ENCODE measurements at places on chromosomes 11 and 22.

DNA sequence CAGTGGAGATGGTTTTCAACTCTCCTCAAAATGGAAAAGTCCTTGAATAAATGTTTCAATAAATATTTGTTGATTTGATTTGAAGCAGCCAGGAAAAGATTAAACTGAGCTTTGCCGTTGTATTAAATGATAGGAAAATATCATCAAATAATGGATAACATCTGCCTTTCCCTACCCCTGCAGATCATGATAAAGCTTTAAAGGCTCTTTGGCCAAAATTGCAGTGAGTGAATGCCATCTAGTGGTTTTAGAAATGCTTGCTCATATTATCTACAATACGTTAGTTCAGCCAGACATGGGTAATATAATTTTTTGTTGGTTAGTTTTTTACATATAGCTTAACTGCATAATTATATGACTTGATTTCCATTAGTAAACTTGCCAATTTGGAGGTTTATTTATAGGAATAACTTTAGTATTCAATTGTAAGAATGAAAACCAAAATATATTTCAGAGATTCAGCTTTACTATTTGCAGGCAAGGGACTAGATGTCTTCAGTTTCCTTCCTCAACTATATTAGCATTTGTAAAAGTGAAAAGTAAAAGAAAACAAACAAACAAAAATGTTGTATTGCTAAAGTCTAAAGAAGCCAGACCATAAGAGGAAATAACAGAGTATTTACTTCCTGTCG, 159.2 kb downstream of the MSANTD4 start:
- DNase-seq: no peak

DNA sequence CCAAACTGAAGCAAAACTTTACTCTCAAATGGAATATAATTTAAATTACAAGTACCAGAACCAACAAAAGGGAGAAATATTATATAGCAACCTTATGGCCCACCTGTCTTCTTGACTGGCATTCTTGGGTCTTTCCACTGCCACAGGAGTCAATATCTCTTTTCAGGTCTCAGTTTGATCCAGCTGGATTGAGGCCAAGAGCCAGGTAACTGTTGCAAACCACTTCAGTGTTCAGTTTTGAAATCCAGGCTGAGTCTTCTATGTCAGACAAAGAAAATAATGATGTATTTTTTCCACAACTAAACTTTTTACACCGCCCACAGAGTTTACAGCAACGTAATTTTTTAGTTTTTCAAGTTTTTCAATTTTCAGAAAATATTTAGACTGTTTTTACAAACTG, 648 bp downstream of the DLG2 start:
- no peak for DNase-seq

DNA sequence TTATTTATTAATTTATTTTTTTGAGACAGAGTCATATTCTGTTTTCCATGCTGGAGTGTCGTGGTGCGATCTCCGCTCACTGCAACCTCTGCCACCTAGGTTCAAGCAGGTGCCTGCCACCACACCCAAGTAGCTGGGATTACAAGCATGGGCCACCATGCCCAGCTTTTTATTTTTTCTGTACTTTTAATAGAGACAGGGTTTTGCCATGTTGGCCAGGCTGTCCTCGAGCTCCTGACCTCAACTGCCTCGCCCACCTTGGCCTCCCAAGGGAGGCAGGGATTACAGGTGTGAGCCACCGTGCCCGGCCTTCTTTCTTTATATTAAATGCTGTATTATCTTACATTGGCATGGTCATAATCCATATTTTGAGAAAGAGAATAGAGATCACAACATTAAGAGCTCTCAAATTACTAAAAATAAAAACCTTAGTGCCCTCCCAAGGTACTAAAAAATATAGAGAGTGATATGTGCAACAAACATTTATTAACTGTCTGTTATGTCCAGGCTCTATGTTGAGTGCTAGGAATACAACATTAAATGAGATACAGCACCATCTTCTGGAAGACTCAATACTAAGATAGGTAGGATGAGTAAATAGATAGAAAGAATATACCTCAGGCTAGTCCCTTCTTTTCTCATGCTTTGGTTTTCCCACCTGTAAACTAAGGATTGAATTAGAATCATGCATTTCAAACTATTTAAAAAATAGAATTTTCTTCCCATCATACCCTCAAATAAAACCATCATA, 84.1 kb downstream of the BBOX1 start:
- no peak for DNase-seq

DNA sequence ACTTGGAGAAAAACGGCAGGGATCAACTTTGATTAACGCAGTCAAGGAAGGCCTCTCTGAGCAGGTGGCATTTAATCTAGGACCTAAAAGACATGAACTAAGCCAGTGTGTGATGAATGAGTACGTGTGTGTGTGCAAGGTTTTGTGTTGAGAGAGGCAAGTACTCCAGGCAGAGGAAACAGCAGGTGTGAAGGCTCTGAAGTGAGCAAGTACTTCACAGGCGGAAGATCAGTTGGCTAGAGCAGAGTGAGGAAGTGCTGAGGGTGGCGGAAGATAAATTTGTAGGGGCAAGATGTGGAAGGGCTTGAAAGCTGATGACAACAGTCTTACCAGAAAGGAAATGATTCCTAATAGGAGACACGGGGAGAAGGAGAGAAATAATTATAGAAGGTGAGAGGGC, 6.8 kb downstream of the APIP start:
- no peak for DNase-seq

GRCh38 chr11:45252134-45252856, 33.8 kb downstream of the SYT13 start:
- DNase-seq: no peak

DNA sequence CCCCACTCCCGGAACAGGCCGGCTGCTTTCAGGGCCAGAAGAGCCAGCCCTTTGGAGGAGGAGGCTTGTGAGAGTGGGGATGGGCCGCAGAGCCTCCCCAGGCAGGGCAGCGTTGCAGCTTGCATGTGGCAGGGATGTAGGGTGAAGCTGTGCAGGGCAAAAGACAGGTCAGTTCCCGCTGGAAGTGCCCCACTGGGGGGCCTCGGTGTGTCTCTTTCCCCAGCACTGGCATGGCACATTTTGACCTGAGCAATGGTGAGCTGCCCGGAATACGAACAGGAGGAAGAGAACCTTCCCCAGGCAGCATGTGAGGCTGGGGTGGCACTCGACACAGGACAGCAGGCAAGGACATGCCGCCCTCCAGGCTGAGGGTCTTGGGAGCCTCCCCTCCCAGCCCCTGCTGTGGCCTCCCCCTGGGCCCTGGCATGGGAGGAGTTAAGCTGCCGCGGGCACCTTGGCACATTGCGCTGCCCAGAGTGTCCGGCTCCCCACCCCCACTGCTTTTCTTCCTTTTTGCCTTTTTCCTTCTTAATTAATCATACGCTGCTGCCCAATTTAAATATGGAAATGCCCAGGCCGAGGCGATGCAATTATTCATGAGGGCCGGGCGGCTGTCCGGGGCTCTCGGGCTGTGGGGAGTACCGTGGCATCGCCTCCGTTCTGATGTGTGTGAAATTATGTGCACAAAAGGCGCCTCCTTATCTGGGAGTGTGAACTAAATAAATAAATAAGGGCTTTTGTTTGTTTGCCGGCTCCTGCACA, 76.0 kb upstream of the WNT7B start:
- DNase-seq: no peak

GRCh38 chr11:23280088-23280487, 419.8 kb upstream of the CCDC179 start:
- no peak for DNase-seq

GRCh38 chr11:111871693-111872161, 346 bp upstream of the ALG9 start:
- no peak for DNase-seq

DNA sequence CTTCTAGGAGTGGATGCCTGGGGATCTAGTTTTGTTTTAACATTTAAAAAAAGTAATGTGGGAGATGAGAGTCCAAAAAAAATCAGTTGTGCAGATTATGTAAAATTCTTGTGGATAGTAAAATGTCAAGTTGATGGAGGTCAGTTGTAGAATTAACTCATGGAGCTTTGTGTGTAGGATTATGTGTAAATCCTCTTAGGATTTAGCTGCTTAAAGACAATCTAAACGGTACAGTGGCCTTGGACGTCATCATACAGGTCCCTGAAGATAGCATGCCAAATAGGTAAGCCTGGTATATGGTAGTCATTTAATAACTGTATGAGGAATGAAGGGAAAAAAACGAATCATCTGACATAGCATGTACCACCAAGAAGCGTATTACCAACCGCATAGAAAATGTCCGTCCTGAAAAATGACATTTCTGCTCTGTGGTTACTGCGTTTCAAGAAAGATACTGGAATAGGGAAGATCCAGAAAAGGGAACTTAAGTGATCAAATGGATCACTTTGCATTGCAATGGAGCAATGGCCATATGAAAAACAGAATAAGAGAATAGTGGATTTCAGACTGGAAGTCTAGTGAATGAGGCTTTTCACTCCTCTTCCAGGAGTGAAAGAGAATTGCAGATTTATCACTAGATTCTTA, 61.3 kb downstream of the BCL2L13 start:
- DNase-seq: no peak

- DNase-seq: no peak
Observed at GRCh38 chr11:44446366-44446762, 119.1 kb upstream of the CD82 start.

DNA sequence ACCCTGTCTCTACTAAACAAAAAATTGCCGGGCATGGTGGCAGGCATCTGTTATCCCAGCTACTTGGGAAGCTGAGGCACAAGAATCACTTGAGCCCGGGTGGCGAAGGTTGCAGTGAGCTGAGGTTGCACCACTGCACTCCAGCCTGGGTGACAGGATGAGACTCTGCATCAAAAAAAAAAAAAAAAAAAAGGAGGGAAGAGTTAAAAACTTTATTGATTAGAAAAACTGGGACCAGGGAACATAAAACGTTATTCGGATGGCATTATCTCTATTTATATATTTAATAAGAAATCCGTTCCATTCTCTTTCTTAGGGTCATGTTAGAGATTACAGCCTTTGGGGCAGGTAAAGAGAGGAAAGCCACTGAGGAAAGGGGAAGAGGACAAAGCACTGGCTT, 197.5 kb downstream of the BCR start:
- no peak for DNase-seq

DNA sequence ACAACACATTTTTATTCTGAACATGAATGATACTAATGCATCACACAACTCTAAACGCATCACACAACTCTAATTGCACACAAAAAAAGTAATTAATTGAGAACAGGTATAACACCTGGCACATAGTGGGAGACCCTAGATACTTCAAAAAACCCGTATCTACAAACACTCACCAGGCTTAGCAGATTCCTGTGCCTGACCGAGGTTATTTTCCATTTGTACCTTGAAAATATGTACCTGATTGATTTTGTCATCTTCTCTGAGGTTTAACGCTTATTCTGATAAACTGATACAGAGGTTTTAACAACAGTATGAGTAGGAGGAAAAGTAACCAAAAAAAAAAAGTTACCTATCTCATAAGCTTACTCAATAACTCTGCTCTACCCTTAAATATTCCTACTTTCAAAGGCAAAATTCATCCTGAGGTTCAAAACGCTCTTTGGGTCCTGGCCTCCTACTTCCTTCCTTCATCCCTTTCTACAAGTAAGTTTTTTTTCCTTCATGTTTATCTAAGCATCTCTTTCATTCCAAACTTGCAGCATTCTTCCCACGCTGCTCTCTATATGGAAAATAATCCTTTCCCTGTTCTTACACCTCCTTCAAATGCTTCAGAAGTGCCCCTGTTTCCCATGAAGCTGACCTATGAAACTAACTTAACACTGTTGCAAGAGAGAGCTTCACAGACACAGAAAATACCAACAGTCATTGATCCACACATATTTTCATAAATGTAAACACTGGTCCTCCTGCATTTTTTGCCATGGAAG, 73.3 kb downstream of the ETS1 start:
- DNase-seq: no peak

- DNase-seq: no peak
Observed at GRCh38 chr11:66607126-66607834, 9.2 kb upstream of the RBM14 start.

DNA sequence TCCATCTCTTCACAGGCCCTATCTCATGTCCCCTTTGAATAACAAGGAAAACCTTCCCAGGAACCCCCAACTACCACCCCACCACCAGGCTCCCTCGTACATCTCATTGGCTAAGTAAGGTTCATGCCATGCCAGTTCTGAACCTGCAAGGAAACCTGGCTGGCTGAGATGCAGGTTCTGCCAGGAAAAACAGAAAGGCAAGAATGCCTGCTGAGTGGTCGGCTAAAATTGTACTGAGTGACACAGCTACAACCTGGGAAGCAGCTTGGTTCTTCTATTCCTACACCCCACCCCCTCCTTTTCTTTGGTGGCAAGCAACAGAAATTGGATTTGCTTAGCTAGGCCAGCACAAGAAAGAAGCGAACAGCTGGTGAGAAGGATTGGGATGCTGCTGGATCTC, 36.1 kb upstream of the TSPAN18 start:
- no peak for DNase-seq

DNA sequence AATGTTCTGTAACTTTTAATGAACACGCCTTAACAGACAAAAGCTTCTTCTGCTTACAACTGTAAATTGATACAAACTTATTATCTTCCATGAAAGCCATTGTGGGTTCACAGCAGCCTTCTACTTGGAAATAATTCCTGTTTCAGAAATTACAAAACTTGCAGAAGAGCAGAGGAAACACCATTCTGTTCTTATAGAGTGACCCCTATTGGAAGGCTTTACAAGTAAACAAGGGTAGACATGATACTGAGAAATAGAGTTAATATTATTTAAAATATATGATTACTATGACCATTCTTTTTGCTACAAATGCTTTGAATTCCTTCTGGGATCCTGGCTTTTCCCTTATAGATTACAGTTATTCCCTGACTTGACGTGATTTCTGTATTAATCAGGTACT, 32.4 kb upstream of the KCNA4 start:
- DNase-seq: no peak

GRCh38 chr11:57210781-57211180, 26.3 kb downstream of the APLNR start:
- DNase-seq: no peak

- DNase-seq: no peak
Observed at GRCh38 chr11:65854161-65854592, 3.8 kb downstream of the CFL1 start.

DNA sequence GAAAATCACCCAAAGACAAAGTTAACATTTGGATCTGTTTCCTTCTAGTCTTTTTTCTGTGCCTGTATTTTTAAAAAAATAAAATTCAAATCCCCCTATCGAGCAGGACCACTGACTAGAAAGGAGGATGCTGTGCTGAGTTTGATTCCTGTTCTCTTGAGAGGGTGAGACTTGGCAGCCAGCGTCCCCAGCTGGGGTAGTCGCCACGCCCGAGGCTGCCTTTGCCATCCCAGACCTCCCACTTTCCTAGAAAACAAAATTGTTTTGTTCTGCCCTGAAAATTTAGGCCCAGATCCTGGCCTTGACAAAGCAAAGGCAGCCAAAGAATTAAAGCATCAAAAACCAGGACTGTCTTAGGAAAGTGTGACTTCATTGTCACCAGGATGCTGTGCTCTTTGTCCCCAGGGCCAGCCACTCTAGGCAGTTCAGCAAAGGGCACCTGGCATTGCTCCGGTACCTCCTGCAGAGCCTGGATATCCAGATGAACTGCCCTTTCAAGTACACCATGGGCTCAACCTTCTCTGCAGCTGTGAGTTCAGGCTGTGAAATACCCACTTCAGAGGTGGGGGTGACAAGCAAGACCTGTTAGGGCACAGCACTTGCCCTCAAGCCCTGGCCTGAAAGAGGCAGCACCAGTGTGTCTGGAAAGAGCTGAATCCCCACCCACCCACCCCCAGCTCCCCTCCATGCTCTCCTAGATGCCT, 44.6 kb downstream of the KCNQ1OT1 start:
- no peak for DNase-seq
